Ovary (tissue), 10 donors: ENCODE measurements at places on chromosomes 2 and 18. TPM values are rescaled to one million over a fixed set of nuclear protein-coding genes. Genes with fewer than 3 reads are reported as not detected.

Gene SP140
- 2.0 TPM for polyA plus RNA-seq

Gene ANKRD62
- not detected for polyA plus RNA-seq

Gene MC4R
- 0.45 TPM for polyA plus RNA-seq

Gene CNTNAP5
- polyA plus RNA-seq: not detected

- no peaks in the 10 kb centered on the region for H3K27me3 ChIP-seq
- no peaks in the 10 kb centered on the region for H3K36me3 ChIP-seq
- H3K27ac ChIP-seq: no peak overlapping the region
- H3K4me1 ChIP-seq: no peaks in the 10 kb centered on the region
Observed at GRCh38 chr2:121161272-121161671, 123.7 kb downstream of the TFCP2L1 start.

GRCh38 chr2:218448934-218449333, 30.0 kb downstream of the VIL1 start:
- H3K4me1 ChIP-seq: no peaks in the 10 kb centered on the region
- H3K4me3 ChIP-seq: no peak overlapping the region
- H3K27me3 ChIP-seq: no peaks in the 10 kb centered on the region

DNA sequence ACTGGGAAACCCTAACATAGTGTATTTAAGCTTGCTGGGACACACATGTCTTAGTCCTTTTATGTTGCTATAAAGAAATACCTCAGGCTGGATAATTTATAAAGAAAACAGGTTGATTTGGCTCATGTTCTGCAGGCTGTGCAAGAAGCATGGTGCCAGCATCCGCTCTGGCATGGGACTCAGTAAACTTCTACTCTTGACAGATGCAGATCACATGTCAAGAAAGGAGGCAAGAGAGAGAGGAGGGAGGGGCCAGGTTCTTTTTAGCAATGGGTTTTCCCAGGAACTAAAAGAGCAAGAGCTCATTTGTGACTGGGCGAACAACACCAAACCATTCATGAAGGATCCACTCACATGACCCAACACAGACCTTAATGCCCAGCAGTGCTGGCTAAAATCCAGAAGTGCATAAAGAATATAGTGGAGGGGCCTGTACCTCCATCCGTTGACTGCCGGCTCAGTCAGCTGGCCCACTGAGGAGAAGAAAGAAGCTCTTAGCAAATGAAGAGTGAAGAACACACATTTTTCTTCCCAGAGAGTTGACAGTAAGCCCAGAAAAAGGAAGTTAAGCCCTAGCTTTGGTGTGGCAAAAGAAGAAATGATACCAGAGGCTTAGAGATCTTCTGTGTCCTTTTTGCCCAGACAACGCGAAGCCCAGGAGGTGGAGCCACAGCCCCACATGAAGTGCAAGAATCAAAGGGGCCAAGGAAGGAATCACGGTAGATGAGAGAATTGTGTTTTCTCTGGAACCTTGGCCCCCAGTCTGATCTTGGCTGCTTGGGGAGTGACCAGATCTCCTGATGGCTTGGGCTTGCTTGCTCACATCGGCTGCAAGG, 183.5 kb upstream of the FAM98A start:
- no peaks in the 10 kb centered on the region for H3K4me1 ChIP-seq
- no peak overlapping the region for H3K27ac ChIP-seq
- no peak for DNase-seq
- H3K27me3 ChIP-seq: no peaks in the 10 kb centered on the region
- H3K4me3 ChIP-seq: no peak overlapping the region
- no peaks in the 10 kb centered on the region for H3K36me3 ChIP-seq

GRCh38 chr18:44724105-44724778, 43.6 kb downstream of the SETBP1 start:
- H3K27ac ChIP-seq: no peak overlapping the region
- H3K4me3 ChIP-seq: no peak overlapping the region
- H3K36me3 ChIP-seq: no peaks in the 10 kb centered on the region
- peaks cover 20% of the 10 kb centered on the region for H3K4me1 ChIP-seq
- no peaks in the 10 kb centered on the region for H3K27me3 ChIP-seq

- DNase-seq: no peak
- H3K27ac ChIP-seq: no peak overlapping the region
- no peaks in the 10 kb centered on the region for H3K27me3 ChIP-seq
- peaks cover 7% of the 10 kb centered on the region for H3K4me1 ChIP-seq
- H3K36me3 ChIP-seq: no peaks in the 10 kb centered on the region
Observed at GRCh38 chr18:23538870-23539269, 35.6 kb downstream of the RMC1 start.

GRCh38 chr2:173258701-173259100, 96.0 kb upstream of the CDCA7 start:
- no peak overlapping the region for H3K4me3 ChIP-seq
- no peak overlapping the region for H3K27ac ChIP-seq
- no peaks in the 10 kb centered on the region for H3K27me3 ChIP-seq

DNA sequence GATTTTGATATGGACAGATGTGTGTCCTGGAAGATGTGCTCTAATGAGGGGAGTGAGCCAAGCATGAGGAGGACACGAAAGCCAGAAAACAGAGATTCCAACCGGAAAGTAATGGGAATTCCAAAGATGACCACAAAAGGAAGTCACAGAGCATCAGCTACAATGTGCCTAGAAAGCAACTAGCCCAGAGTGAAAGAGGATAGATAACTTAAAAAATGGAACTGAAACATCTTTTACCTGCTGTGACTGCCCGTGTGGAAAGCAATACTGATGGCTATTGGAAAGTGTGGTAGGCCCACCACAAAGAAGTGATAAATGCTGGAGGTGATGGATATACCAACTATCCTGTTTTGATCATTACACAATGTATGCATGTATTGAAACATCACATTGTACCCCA, 21.6 kb downstream of the DNMT3A start:
- H3K27ac ChIP-seq: no peak overlapping the region
- H3K4me1 ChIP-seq: peaks cover 14% of the 10 kb centered on the region
- no peaks in the 10 kb centered on the region for H3K36me3 ChIP-seq
- H3K4me3 ChIP-seq: no peak overlapping the region
- no peaks in the 10 kb centered on the region for H3K27me3 ChIP-seq

- H3K36me3 ChIP-seq: no peaks in the 10 kb centered on the region
- DNase-seq: no peak
- H3K4me3 ChIP-seq: no peak overlapping the region
- no peaks in the 10 kb centered on the region for H3K27me3 ChIP-seq
Observed at GRCh38 chr2:28557389-28558131, 61.7 kb downstream of the PLB1 start.

DNA sequence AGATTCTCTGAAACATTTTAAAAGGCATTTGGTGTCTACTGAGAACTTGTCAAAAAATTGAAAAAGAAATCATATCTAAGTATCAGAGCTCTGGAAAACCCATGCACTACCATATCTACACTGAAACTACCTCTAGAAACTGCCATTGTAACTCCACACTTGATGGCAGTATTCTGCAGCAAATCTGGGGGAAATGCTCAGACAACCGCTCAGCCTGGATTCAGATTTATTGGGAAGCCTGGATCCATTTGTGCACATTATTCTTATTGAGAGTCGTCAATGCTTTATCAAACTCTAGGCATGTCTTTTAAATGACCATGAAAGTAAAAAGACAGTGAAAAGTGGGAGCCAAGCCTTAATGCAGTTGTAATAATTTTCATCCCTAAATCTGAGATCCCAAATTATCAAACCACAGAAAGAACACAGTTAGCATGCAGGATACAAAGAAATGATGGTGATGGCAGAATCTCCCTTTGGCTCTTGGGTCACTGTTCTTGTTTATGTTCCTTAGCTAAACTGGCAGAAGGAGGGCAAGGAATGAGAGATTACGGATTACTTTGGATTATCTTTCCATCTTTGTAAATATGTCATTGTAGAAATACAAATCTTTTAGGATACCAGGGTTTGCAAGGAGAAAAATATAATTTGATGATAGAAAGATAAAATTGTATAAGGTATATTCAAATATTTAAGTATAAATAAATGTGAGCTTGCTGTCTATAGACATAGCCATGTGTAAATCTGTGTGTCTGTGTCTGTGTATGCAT, 512.1 kb upstream of the SYT4 start:
- H3K36me3 ChIP-seq: no peaks in the 10 kb centered on the region
- H3K27ac ChIP-seq: no peak overlapping the region
- no peak for DNase-seq
- no peaks in the 10 kb centered on the region for H3K27me3 ChIP-seq
- no peak overlapping the region for H3K4me3 ChIP-seq

DNA sequence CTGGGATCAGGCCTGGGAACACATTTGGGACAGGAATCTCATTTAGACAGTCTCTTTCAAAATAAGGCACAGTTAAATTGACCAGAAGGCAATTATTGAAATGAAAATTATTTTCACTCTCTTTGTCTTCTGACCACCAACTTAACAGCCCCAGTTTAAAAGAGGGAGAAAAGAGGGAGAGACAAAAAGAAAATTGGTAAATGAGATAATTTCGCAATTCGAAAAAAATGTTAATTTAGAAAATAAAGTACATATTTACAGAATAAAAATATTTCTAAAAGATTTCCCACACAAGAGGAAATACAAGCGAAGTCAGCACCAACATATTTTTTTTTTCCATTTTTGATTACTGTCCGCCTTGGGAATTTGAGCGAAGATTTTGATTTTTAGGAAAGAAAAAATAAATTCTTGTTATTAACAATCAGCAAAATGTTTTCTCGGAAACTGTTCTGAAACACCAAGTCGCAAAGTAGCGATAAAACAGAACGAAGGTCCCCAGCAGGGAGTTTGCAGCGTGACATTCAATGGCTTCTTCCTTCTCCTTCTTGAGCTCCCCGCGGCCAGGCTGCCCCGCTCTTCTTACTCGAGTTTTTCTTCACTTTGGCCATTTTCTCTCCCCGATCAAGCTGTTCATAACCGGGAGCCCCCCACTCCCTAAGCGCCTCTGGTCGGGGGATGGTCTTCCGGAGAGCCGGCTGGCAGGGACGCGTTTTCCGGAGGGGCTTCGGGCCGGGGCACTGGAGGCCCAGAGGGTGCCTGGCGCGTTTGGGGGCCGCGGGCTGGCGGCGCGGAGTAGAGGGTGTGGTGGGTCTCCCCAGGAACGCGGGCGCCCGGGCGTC, 5.0 kb downstream of the SP9 start:
- H3K27me3 ChIP-seq: peaks cover 15% of the 10 kb centered on the region
- no peak overlapping the region for H3K27ac ChIP-seq
- H3K4me1 ChIP-seq: peaks cover 13% of the 10 kb centered on the region
- H3K4me3 ChIP-seq: no peak overlapping the region

GRCh38 chr18:62784966-62785413, 69.6 kb downstream of the PHLPP1 start:
- no peak overlapping the region for H3K27ac ChIP-seq
- H3K36me3 ChIP-seq: no peaks in the 10 kb centered on the region
- H3K4me3 ChIP-seq: no peak overlapping the region
- peak; percentile 59 for DNase-seq

- H3K27ac ChIP-seq: peak overlapping the region; percentile 89
- no peak for DNase-seq
- no peaks in the 10 kb centered on the region for H3K36me3 ChIP-seq
- no peak overlapping the region for H3K4me3 ChIP-seq
Observed at GRCh38 chr2:85741211-85741832, 12.5 kb upstream of the ATOH8 start.

DNA sequence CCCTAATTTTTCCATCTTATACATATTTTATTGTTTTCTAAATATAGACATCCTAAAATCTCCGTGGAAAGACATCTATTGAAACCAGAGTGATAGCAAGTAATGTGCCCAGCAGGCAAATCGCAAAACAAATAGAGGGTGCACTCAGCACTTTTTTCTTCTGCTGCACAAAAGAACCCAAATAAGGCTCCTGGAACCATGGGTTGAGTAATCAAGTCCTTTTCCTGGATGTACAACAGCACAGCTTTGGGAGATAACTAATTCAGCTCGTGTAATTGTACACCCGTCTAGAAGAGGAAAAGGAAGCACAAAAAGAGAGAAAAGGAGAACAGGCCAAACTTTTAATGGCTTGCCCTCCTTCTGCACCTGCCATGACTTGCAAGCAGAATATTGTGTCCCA, 126.9 kb upstream of the TLK1 start:
- DNase-seq: no peak
- H3K4me1 ChIP-seq: peaks cover 2% of the 10 kb centered on the region
- H3K4me3 ChIP-seq: no peak overlapping the region
- no peaks in the 10 kb centered on the region for H3K36me3 ChIP-seq
- no peak overlapping the region for H3K27ac ChIP-seq

DNA sequence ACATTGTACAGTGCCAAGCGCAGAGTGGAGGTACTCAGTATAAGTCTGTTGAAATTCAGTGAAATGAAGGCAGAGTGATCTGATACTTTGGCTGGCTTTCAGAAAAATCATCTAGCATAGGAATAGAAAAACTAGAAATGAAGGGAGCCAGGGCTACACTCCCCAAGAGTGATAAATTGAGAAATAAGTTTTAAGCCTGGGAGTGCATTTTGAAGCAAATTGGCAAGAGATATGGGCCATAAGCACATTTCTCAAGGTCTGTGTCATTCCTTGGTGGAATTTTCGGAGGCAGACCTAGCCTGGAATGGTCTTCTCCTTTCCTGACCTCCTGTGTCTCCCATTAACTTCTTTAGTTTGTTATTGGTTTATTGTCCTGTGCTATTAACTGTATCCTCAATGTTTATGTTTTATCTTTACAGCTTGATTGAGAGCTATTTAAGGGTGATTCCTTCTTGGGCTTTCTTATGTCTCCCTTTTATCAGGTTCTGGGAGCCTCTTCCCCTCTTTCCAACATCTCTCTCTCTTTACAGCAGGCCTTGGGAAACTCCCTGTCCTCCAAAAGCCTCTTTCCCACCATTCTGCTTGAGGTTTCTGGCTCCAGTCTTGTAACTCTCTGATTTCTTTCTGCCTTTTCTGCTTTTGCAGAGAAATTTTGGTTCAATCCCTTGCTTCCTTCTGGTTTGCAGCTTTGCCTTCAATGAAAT, 649.5 kb downstream of the SLC4A3 start:
- DNase-seq: no peak
- no peak overlapping the region for H3K4me3 ChIP-seq
- H3K36me3 ChIP-seq: no peaks in the 10 kb centered on the region
- no peaks in the 10 kb centered on the region for H3K27me3 ChIP-seq
- no peak overlapping the region for H3K27ac ChIP-seq

GRCh38 chr18:35117372-35117771, 76.2 kb downstream of the MAPRE2 start:
- DNase-seq: no peak
- H3K27me3 ChIP-seq: no peaks in the 10 kb centered on the region
- no peaks in the 10 kb centered on the region for H3K36me3 ChIP-seq
- H3K27ac ChIP-seq: peak overlapping the region; percentile 51
- H3K4me3 ChIP-seq: no peak overlapping the region
- peaks cover 11% of the 10 kb centered on the region for H3K4me1 ChIP-seq

DNA sequence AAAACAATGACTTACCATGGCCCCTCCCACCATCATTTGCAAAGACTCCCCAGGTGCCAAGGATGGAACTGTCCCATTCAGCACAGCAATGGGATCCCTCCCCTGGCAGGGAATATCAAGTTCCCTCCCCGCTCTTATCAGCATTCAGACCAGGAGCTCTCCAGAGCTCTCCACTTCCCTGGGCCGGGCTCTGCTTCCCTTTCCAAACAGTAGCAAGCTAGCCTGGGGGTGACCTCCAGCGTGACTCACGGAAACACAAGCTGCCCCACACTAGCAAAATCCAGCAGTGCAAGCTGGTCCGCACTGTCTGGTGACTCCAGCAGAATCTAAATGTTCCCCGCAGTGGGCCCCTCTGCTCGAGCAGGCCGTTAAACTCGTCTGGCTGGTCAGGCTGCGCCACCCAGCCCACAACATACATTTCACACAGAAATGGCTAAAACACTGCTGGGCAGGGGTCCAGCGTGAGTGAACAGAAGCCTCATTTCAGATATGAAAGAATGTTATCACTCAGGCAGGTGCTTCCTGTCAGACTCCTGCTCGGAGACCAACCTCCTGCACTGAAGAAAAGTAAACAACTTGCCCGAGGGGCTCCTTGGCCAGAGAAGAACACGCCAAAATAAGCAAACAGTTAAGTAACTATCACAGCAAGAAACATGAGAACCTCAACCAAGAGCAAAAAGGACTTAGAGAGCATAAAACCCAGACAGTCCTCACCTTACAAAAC, 33.9 kb downstream of the STAT1 start:
- no peaks in the 10 kb centered on the region for H3K27me3 ChIP-seq
- no peak overlapping the region for H3K4me3 ChIP-seq
- peak; percentile 68 for DNase-seq
- H3K27ac ChIP-seq: peak overlapping the region; percentile 28
